Activated naive CD8-positive, alpha-beta T cell treated with anti-CD3 and anti-CD28 coated beads, Interleukin-2, amount 10 ng/mL, durations not matched to agents 7 days and 5 days (primary cell): ENCODE measurements at places on chromosomes 11 and 22. TPM values are rescaled to one million over a fixed set of nuclear protein-coding genes. Genes with fewer than 3 reads are reported as not detected.

The PI4KA gene
- total RNA-seq: 100 TPM

The ESAM gene
- total RNA-seq: 0.91 TPM

The DHCR7 gene
- total RNA-seq: 48.8 TPM

The PLEKHB1 gene
- 23.6 TPM for total RNA-seq

The KCTD14 gene
- total RNA-seq: not detected

The LRRC56 gene
- 4.3 TPM for total RNA-seq

DNA sequence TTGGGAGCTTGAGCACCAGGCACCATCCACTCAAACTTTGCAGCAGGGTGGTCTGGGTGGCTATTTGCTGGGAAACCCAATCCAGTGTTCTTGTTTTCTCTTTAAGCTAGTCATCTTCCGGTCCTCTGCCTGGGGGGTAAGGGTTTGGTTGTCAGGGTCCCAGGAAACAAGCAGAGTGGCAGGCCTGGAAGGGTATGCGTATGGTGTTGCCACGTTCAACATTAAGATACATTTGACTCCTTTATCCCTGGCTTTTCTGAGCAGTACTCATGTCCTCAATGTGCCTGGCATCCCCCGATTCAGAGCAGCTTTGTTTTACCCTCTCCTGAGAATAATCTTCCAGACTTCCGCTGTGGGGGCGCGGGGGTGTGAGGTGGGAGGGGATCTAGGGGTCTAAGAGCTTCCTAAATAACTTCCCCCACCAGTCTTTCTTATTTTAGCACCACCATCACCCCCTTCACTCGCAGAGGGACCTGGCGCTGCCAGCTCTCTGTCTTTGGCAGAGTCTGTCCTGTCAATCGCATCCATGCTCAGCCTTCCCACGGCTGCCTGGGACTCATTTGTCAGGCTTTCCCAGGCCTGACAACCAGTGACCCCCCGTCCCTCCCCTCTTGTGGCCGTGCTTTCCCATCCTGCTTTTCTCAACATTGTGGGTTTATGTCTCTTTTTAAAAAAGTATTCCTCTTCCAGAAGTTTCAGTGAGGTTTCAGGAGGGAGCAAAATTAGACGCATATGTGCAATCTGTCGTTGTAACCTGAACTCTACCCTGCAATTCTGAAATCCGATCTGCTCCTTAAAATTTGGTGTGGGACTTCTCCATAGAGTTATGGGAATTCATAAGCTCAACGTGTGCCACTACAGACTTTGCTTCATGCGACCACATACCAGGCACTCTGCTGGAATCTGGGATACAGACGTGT lies 27.0 kb upstream of the RBFOX2 start:
- no peak overlapping the region for H3K4me3 ChIP-seq
- peaks cover 3% of the 10 kb centered on the region for H3K4me1 ChIP-seq
- H3K27ac ChIP-seq: no peak overlapping the region
- no peaks in the 10 kb centered on the region for H3K36me3 ChIP-seq
- peaks cover 12% of the 10 kb centered on the region for H3K27me3 ChIP-seq

DNA sequence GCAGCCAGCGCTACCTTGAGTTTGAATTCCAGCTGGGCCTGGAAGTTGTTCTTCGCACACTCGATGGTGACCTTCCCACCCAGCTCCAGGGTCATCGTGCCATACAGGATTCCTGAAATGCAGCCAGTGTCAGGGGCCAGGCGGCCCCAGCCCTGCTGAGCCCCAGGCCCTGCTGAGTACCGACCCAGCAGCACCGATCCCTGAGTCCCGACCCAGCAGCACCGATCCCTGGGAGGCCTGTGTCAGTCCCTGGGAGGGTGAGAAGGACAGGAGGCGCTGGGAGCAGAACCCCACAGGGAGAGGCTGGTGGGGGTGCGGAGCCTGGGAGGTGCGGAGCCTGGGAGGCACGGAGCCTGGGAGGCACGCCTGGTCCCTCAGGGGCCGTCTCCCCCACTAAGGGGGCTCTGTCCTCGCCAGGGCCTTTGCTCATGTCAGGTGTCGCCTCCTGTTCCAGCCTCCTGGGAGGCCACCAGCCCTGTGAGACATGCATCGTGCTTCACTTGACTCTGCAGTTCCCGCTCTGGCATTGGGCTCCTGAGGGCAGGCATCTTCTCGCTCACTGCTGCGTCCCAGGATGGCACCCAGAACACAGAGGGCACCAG lies 37.1 kb upstream of the CARS1 start:
- peaks cover 2% of the 10 kb centered on the region for H3K27me3 ChIP-seq
- no peaks in the 10 kb centered on the region for H3K36me3 ChIP-seq
- H3K4me1 ChIP-seq: peaks cover 6% of the 10 kb centered on the region
- H3K4me3 ChIP-seq: no peak overlapping the region
- no peak overlapping the region for H3K27ac ChIP-seq

- H3K4me1 ChIP-seq: peaks cover 6% of the 10 kb centered on the region
- H3K27me3 ChIP-seq: peaks cover 78% of the 10 kb centered on the region
- H3K4me3 ChIP-seq: peak overlapping the region; percentile 40
- DNase-seq: peak; percentile 53
- H3K27ac ChIP-seq: no peak overlapping the region
Observed at GRCh38 chr11:8262552-8263108, 1.0 kb downstream of the LMO1 start.

- peaks cover 7% of the 10 kb centered on the region for H3K27me3 ChIP-seq
- H3K4me1 ChIP-seq: peaks cover 24% of the 10 kb centered on the region
- H3K36me3 ChIP-seq: no peaks in the 10 kb centered on the region
- H3K27ac ChIP-seq: no peak overlapping the region
Observed at GRCh38 chr22:37260155-37260795, 16.2 kb upstream of the RAC2 start.

- H3K27me3 ChIP-seq: no peaks in the 10 kb centered on the region
- no peak overlapping the region for H3K4me3 ChIP-seq
- H3K27ac ChIP-seq: no peak overlapping the region
- no peak for DNase-seq
Observed at GRCh38 chr11:67153971-67154370, 34.9 kb downstream of the KDM2A start.

- no peak for DNase-seq
- H3K27me3 ChIP-seq: no peaks in the 10 kb centered on the region
- no peak overlapping the region for H3K27ac ChIP-seq
Observed at GRCh38 chr11:28346721-28347120, 238.5 kb downstream of the METTL15 start.

DNA sequence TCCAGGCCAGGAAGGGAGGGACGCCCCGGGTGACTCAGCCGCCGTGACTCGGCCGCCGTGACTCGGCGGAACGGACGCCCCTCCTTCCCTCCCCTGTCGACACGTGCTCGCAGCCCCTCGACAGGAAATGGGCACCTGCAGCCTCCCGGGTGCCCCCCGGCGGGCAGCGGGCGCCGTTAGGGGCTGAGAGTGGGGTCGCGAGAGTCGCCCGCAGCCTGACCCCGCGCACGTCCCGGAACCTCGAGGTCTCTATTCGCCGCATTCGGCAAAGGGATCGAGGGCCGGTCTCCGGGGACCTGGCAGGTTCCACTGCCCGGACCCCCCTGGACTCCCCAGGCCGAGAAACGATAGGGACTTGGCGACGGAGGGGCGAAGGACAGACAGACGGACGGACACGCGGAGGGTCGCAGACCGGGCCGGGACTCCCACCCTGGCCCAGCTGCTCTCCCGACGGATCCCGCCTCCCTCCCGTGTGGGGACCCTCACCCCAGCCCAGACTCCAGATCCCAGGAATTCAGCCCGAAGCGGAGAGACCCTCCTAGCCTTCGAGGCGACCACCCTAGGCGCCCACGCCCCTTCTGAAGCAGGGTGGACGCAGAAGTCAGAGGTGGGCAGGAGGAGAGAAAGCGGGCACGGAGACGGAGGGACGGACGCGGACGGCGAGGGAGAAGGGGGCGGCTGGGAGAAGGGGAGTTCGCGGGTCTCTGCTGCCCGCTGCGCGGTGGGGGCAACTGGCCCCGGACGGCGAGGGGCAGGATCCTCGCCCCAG lies 648 bp downstream of the FOSL1 start:
- H3K27ac ChIP-seq: peak overlapping the region; percentile 51
- peaks cover 8% of the 10 kb centered on the region for H3K27me3 ChIP-seq
- peaks cover 2% of the 10 kb centered on the region for H3K36me3 ChIP-seq
- peak overlapping the region; percentile 72 for H3K4me3 ChIP-seq

- H3K27ac ChIP-seq: no peak overlapping the region
- DNase-seq: peak; percentile 2
- no peaks in the 10 kb centered on the region for H3K36me3 ChIP-seq
- H3K27me3 ChIP-seq: peaks cover 14% of the 10 kb centered on the region
Observed at GRCh38 chr11:73245461-73245860, 26.7 kb upstream of the P2RY6 start.

DNA sequence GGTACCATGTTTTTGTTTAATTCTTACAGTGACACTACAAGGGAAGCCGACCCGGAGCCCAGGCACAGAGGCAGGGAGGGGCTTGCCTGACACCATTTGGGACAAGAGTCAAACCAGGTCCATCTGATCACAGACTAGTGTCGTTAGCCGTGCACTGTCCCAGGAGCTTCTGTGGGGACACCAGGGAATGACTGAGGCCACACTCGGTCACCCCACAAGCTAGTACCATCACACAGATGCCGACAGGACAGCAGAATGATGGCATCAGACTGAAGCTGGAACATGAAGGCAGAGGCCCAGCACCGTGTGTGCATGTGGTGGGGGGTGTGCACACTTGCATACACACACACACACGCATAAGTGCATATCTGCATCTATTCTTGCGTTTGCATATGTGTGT lies 61.5 kb upstream of the NECTIN1 start:
- no peaks in the 10 kb centered on the region for H3K36me3 ChIP-seq
- DNase-seq: no peak
- no peaks in the 10 kb centered on the region for H3K4me1 ChIP-seq

GRCh38 chr22:31846161-31847115 lies 92.6 kb downstream of the DEPDC5 start:
- H3K27ac ChIP-seq: peak overlapping the region; percentile 54
- no peak for DNase-seq
- H3K27me3 ChIP-seq: no peaks in the 10 kb centered on the region
- H3K36me3 ChIP-seq: peaks cover 38% of the 10 kb centered on the region
- H3K4me1 ChIP-seq: no peaks in the 10 kb centered on the region

GRCh38 chr22:28006271-28006670 lies 87.2 kb upstream of the PITPNB start:
- no peaks in the 10 kb centered on the region for H3K36me3 ChIP-seq
- no peak overlapping the region for H3K4me3 ChIP-seq
- no peak for DNase-seq
- H3K27ac ChIP-seq: no peak overlapping the region

GRCh38 chr11:35141571-35141971 lies 2.6 kb downstream of the CD44 start:
- peak overlapping the region; percentile 84 for H3K27ac ChIP-seq
- peak overlapping the region; percentile 93 for H3K4me3 ChIP-seq
- peaks cover 65% of the 10 kb centered on the region for H3K4me1 ChIP-seq
- no peaks in the 10 kb centered on the region for H3K27me3 ChIP-seq
- DNase-seq: no peak

- peak overlapping the region; percentile 80 for H3K27ac ChIP-seq
- H3K4me1 ChIP-seq: peaks cover 30% of the 10 kb centered on the region
- peaks cover under 1% of the 10 kb centered on the region for H3K36me3 ChIP-seq
Observed at GRCh38 chr11:118939953-118940598, 14.3 kb upstream of the BCL9L start.

- peak; percentile 87 for DNase-seq
- H3K36me3 ChIP-seq: no peaks in the 10 kb centered on the region
- H3K4me3 ChIP-seq: peak overlapping the region; percentile 91
Observed at GRCh38 chr22:18001040-18001893, 23.1 kb downstream of the MICAL3 start.

DNA sequence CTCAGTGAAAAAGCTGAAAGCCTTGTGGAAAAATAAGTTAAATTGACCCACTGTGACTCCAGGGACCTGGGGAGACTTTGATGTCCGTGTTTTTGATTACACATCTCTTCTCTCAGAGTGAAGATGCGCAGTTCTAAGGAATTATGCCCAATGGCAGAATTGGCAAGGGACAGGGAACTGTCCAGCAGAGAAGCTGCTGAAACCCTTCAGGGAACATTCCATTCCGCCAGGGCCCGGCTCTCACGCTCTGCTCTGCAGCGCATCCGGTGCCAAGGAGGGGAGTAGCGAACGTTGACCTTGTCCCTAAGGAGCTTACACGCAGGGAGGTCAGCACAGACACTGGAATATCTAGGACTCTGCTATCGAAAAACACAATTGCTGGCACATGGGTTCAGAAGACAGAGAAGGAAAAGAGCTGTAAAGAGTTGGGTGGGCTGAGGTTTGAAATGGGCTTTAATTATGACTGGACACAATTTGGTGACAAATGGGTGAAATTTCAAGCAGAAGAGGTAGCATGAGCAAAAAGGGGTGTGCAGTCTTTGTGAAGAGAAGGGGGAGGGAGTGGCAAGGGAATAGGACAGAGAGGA lies 64.5 kb upstream of the B3GAT1 start:
- no peak overlapping the region for H3K27ac ChIP-seq
- no peak overlapping the region for H3K4me3 ChIP-seq
- no peaks in the 10 kb centered on the region for H3K36me3 ChIP-seq
- no peak for DNase-seq
- H3K4me1 ChIP-seq: peaks cover 2% of the 10 kb centered on the region

DNA sequence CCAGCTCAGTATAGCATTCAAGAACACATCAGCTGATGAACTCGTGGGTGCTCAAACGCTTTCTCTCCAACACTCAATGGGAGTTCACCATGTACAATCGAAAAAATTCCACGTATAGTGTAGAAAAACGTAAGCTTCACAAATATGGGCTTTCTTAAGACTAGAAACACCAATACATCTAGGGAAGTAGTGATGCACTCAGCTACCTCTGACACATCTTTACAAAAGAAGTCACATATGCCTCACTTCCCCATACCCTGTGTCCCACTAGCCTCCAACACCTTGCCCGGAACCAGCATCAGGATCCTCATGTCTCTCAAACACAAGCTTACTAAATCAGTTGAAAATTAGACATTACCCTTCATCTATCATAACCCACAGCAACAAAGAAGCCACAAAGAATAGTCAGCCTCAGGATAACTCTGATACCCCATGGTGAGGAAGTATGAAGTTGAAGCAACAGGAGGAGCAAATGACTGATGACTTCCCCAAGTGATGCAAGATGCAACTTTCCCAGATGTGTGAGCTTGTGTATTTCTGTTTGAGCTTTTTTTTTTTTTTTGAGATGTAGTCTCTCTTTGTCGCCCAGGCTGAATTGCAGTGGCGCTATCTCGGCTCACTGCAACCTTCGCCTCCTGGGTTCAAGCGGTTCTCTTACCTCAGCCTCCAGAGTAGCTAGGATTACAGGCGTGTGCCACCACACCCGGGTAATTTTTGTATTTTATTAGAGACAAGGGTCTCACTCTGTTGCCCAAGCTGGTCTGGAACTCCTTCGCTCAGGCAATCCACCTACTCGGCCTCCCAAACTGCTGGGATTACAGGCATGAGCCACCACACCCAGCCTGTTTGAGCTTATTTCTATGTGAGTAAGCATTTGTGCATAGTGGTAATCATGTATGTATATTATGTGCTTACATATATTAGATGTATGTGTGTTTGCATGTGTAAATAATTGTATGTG lies 8.5 kb upstream of the DENND5A start:
- H3K4me3 ChIP-seq: no peak overlapping the region
- no peak overlapping the region for H3K27ac ChIP-seq
- no peak for DNase-seq
- H3K27me3 ChIP-seq: no peaks in the 10 kb centered on the region
- H3K36me3 ChIP-seq: peaks cover 2% of the 10 kb centered on the region
